ENCODE measurements at places on chromosomes 12 and 14.

DNA sequence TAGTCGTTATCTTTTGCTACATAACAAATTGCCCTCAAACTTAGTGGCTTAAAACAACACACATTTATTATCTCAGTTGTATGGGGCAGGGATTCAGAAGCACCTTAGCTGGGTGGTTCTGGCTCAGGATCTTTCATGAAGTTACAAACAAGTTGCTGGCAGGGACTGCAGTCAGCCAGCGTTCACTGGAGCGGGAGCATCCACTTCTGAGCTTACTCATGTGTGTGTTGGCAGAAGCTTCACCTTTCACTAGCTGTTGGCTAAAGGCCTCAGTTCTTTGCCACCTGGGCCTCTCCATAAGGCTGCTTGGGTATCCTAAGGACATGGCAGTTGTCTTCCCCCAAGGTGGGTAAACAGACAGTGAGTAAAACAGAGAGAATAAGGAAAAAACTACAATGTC is 365.7 kb downstream of the RPS29 start:
- DNase-seq: no peak

GRCh38 chr12:19988459-19988873 is 379.9 kb upstream of the PDE3A start:
- no peak for DNase-seq

- DNase-seq: no peak
These were observed 12.6 kb upstream of the OR10P1 start for GRCh38 chr12:55624056-55624455.

- no peak for DNase-seq
These were observed 4.3 kb downstream of the CPNE6 start for GRCh38 chr14:24075485-24076301.

- DNase-seq: no peak
These were observed 2.2 kb downstream of the CYP27B1 start for GRCh38 chr12:57764662-57765002.

GRCh38 chr12:113082486-113083148 is 26.1 kb downstream of the DTX1 start:
- DNase-seq: no peak

DNA sequence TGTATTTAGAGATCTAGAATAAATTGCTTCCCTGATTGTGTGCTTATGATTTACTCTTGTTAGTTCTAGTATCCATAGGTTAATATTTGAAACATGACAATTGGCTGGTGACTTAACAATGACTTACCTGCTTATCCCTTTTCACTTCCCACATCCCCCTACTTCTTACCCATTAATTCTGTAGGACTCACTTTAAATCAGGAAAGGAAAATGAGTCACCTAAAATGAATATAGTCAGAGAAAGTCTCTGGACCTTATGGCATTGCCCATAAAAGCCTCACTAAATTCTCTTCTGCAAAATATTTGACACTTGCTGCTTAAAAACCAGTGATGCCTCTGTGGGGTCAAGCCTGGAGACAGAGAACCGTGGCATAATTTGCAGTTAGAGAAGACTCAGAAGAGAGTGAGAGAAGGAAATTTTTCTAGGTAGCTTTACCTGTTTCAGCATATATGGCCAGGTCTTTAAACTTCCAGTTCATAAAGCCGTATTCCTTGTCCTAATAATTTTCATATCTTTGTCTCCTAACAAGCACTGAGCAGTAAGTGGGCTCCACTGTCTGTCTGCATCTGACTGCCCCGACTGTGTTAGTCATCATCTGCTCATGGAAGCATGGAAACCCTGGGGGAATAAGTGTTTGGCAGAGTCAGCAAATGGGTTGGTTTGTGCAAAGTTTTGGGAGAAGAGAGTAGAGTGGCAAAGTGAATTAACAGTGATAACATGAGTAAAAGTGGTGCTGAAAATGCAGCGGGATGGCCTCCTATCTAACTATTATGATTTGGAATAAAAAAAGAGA is 294.4 kb downstream of the AKAP6 start:
- DNase-seq: no peak

DNA sequence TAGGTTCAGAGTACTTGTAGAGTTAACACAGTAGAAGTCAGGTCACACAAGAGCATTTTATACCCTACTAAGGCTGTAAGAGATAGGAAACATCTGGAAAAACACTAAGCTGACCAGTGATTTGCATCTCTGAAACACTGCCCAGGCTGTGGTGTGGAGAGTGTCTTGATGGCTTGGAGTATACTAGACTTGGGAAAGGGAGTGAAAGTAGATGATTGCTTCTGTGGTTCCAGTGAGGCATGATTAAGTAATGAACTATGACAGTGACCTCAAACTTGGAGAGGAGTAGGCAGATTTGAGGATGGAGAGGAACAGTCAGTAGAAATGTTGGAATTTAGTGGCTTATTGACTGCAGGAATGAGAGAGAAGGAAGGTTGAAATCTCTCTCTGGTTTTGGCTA is 201.2 kb downstream of the FLRT2 start:
- DNase-seq: no peak

GRCh38 chr14:74864198-74864597 is 11.7 kb downstream of the PROX2 start:
- DNase-seq: no peak
